ENCODE measurements at places on chromosomes 2 and 18. TPM values are rescaled to one million over a fixed set of nuclear protein-coding genes. Genes with fewer than 3 reads are reported as not detected.

DNA sequence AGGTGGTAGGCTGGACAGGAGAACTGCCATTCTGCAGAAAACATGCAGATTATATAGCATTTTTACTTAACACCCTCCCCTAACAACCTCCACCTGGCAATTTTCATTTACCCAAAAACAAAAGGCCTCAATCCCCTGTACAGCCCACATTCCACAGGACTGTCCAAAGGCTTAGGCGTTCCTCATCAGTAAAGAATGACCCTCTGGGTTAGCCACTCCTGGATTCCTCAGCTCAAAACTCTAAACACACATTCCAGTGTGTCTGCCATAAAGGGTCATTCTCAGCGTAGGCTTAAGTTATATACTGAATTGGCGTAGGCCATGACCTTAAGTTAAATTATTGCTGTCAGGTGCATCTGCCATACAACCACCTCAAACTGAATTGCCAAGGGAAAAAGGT is 261.8 kb upstream of the CHAC2 start:
- no peak for DNase-seq

Gene NEU4
- 41.8 TPM for total RNA-seq

DNA sequence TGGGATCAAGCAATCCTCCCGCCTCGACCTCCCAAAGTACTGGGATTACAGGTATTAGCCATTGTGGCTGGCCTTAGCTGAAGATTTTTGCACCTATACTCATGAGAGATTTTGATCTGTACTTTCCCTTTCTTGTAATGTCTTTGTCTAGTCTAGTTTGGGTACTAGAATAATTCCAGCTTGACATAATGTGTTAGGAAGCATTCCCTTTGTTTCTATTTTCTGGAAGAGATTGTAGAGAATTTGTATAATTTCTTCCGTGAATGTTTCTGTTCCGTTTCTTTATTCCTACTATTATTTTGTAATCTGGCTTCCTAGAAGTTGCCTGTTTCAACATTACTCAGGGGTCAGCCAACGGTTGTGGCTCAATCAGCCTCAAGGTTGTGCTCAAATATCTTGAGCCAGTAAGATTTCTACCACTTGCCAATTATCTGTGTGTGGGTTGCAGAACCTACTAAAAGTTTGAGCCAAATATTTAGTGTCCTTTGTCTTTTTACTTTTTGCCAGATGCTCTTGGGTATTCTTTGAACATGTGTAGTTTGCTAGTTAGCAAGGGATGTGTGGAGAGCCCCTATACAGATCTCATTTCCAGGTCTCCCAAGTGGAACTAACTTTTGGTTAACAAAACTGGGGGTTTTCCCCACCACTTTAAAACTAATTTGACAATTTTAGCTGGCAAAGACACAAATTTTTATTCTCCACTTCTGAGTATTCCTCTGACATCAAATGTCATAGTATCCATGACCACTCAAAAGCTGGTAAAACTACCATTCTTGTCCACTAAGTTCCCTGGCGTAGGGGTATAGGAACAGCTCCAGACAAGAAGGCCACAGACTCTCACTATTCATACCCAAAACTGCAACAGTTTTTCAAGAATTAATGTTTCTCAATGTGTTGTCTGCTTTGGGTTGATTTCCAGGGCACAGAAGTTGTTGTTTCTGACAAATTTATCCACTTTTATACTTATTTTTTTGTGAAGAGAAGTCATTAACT is 42.8 kb upstream of the BAZ2B start:
- DNase-seq, result no peak

DNA sequence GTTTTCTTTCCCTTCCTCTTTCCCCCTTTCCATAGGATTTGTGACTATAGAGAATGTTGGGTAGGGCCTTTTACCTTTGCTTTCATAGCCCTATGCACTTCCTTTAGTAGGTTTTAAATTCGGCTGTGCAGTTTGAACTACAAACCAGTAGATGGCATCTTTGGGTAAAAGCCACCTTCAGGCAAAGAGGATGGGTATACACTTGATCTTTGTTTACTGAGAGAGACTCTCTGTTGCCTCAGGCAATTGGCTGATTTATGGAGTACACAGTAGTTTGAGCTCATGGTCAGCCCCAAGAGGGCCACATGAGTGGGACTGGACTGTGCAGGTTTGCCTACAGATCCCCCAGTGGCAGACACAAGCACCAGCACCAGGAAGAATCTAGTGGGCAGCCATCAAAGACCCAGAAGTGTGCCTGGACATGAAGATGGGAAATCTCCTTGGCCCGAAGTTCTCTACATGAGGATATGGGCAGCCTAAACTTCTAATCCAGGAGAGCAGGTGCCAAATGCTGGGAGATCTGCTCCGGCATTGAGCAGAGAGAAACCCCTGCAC is 1304.3 kb upstream of the DDX18 start:
- DNase-seq, result no peak

DNA sequence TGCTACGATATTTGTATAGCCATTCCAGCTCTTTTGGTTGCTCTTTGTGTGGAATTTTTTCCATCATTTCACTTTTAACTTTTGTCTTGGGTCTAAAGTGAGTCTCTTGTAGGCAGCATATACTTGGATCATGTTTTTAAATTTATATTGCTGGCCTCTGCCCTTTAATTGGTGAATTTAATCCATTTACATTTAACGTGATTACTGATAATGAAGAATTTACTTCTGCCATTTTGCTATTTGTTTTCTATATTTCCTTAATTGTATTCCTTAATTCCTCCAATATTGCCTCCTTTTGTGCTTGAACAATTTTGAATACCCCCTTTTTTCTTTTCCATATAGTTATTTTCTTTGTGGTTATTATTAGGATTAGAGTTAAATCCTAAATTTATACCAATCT is 21.0 kb upstream of the ADNP2 start:
- no peak for DNase-seq

DNA sequence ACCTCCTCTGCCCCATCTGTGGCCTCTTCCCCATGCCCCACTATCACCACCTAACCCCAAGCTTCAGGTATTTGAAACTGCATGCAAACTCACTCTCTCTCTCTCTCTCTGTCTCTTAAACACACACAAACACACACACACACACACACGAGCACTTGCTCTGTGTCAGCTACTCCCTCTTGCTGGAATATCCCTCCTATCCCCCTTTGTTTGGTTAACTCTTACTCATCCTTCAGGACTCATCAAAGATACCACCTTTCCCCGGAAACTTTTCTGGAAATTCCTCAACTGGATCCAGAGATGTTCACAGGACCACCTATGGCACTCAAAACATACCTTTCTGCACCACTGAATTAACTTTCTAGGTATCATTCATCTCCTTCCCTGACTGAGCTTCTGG is 222.8 kb upstream of the TMEM200C start:
- no peak for DNase-seq

- no peak for DNase-seq
Observed at GRCh38 chr2:110120171-110121051, 4.8 kb upstream of the MALL start.

Gene RASGRP3
- total RNA-seq, result 6.9 TPM

Gene SPATA3
- total RNA-seq, result not detected

- DNase-seq, result no peak
Observed at GRCh38 chr18:2441544-2441943, 129.8 kb downstream of the METTL4 start.

- DNase-seq, result peak; percentile 42
Observed at GRCh38 chr2:240138254-240138984, 2.0 kb downstream of the OTOS start.

GRCh38 chr2:79757526-79757925 is 244.7 kb downstream of the CTNNA2 start:
- DNase-seq, result no peak

DNA sequence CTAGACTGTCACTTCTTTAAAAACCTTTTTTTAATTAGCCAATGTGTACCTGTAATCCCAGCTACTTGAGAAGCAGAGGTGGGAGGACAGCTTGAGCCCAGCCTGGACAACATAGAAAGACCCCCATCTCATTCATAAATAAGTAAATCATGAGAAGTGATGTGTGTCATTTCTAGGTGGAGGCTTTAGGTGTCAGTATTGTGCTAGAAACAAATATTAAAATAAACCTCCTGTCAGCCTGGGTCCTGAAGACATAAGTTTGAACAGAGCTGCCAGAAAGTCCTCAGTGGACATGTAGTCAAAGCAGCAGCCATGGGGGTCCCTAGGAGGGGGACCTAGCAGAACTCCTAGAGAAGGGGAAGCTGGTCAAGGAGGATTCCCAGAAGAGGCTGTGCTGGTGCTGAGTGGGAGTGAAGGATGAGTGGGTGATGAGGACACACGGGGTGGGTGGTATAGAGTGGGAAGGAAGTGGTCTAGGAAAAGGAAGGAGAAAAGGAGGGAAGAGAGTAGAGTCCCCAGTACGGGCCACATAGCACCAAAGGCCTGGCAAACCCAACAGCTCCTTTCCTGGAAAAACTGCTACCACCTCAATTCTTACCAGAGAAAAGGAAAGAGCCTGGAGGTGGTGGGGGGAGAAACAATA is 316.6 kb upstream of the NCKAP5 start:
- no peak for DNase-seq

Data from right lobe of liver (tissue), 6 donors.